ENCODE measurements at places on chromosomes 11 and 22. TPM values are rescaled to one million over a fixed set of nuclear protein-coding genes. Genes with fewer than 3 reads are reported as not detected.

DNA sequence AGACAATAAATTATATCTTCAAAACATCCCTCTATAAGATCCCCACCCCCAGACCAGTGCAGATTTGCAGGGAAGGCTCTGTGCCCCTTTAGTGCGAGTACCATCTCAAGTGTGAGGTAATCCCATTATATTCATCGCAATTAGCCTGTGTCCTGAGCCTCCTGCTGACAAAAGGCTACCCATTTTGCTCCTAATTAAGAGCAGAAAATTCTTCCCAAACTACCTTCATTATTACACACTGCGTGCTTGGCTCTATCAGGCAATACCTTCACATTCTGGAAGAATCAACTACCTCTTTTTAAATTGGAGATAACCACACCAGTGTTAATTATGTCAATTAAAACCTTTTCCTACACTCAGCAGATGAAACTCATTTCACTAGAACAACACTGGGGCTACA lies 1133.4 kb upstream of the CCDC90B start:
- no peak overlapping the region for H3K27ac ChIP-seq
- H3K4me1 ChIP-seq: no peaks in the 10 kb centered on the region
- no peak for DNase-seq
- H3K4me3 ChIP-seq: no peak overlapping the region
- no peaks in the 10 kb centered on the region for H3K27me3 ChIP-seq

- peaks cover 4% of the 10 kb centered on the region for H3K27me3 ChIP-seq
- DNase-seq: no peak
- peaks cover 47% of the 10 kb centered on the region for H3K4me1 ChIP-seq
- H3K4me3 ChIP-seq: no peak overlapping the region
- no peaks in the 10 kb centered on the region for H3K36me3 ChIP-seq
- peak overlapping the region; percentile 45 for H3K27ac ChIP-seq
These were observed 55.8 kb downstream of the CD6 start for GRCh38 chr11:61027141-61027840.

The RTN3 gene
- polyA plus RNA-seq: 123 TPM

The TSG101 gene
- 77.5 TPM for polyA plus RNA-seq

The CCDC188 gene
- not detected for polyA plus RNA-seq

The A4GALT gene
- not detected for polyA plus RNA-seq

The P4HA3 gene
- 0.04 TPM for polyA plus RNA-seq

All from CD14-positive monocyte (primary cell).